ENCODE measurements at places on chromosomes 11 and 22.
A peak's percentile ranks its signal among the peaks of the same experiment; 100 is the strongest.

DNA sequence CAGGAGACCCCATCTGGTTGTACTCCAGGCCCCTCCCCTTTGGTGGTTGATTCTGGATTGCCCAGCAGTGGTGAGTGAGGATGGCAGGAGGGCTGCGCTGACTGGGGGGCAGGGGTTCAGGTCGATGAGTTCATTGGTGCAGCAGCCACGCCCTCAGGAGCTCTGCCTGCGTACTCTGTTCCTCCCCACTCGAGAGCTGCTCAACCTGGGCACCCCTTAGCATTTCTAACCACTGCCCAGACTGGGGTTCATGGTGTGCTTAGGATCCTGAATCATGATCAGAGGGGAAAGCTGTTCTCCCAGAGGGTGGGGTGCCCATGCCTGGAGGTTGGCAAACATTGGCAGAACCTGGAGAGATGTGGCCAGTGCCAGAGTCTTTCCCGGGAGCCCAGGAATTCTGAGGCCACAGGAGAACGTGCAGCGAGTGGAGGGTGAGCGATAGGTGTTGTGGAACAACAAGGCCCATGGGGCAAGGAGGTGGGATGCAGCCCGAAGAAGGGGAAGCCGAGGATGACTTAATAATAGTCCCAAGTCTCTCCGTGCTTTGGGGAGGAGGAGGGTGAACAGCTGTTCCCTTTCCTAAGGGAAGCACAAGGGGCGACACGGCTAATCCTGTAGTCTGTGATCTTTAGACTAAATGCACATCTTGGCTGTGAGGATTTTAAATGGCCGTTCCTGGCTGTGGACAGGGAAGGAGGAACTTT is 75.5 kb downstream of the SCN3B start:
- no peak for DNase-seq

DNA sequence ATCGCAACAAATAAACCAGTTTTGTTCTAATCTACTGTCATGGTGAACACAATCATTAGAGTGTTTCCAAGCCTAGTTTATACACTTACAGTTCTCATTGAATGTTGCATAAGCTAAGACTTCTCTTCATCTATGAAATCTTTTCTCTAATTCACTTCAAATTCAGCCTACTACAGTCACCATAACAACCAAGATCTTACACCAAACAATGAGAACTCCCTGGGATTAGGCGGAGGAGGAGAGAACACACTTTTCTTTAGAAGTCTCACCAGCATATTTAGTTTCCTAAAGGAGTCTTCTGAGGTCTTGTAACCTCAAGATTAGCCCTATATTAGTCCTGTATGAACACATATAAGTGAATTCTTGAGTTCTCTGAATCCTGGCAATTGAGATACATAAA is 1889.7 kb downstream of the LRRC4C start:
- DNase-seq, result no peak

- DNase-seq, result no peak
These were observed 123.8 kb downstream of the LARGE1 start for GRCh38 chr22:33796494-33796893.

DNA sequence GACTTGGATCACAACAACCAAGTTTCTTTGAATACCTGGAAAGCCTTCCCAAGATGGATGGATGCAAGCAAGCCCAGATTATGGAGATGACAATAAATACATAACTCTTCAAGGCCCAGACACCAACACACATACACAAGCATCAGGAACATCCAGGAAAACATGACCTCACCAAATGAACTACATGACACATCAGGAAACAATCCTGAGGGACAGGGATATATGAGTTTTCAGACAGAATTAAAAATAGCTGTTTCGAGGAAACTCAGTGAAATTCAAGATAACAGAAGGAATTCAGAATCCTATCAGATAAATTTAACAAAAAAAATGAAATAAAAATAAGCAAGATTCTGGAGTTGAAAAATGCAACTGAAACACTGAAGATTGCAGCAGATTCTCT is 659.4 kb downstream of the METTL15 start:
- peak; percentile 57 for DNase-seq

- DNase-seq, result no peak
These were observed 410.7 kb upstream of the API5 start for GRCh38 chr11:42901084-42901483.

GRCh38 chr11:95487391-95487790 is 256.4 kb upstream of the SESN3 start:
- DNase-seq, result no peak

- DNase-seq, result no peak
These were observed 79.2 kb downstream of the STIM1 start for GRCh38 chr11:3934658-3935057.

- DNase-seq, result no peak
These were observed 2.8 kb downstream of the PISD start for GRCh38 chr22:31659246-31659645.

DNA sequence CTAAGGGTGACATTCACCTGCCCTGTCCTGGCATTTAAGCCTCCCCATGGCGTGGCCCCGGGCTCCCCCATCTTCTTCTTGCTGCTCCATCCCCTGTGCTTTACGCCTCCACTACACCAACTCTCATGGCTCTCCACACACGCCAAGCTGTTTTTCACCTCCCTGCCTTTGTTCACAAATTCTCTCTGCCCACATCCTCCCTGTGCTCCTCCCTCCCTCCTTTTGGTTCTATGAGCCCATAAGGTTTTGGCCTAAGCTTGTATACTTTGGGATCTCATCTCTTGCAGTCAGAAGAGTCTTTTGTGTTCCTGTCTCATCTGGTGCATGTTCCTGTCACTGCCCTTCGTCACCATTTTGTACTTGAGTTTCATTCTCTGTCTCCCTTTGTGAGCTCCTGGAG is 4.6 kb upstream of the DNAL4 start:
- no peak for DNase-seq

DNA sequence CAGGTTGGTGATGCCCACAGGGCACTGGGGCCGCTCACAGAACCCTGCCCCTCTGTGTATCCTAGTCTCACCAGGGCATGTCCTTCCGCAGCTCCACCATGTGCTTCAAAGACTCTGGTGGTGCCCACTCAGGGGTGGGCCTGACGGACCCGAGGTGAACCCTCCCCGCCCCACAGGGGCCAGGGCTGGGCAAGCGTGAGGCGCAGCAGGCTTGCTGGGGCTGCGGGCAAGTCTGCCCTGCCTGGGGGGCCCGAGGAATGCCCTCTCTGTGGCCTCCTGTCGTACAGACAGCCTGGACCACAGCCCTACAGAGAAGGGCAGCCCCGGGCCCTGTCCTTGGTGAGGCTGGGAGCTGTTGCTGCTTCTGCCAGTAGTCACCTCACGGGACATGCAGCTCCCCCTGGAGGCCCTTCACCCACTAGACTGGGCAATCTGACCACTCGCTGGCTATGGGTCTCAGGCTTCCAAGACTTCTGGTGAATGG is 40.2 kb downstream of the TBX1 start:
- no peak for DNase-seq

DNA sequence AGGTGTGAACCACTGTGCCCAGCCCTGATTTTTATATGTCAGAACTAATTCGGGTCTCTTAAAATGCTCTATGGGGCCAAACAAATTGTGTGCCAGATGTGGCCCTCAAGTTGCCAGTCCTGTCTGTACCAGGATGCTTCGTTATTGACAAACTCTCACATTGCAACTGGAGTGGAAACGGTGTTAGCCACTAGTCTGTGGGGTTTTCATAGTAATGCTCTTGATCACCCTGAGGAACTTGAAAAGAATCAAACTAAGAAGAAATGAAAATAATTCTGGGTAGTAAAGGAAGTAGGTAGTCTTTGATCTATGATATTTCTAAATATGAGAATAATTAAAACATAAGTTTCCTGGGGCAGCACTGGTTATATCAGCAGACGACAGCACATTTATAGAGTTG is 67.3 kb upstream of the ADSL start:
- DNase-seq, result no peak

DNA sequence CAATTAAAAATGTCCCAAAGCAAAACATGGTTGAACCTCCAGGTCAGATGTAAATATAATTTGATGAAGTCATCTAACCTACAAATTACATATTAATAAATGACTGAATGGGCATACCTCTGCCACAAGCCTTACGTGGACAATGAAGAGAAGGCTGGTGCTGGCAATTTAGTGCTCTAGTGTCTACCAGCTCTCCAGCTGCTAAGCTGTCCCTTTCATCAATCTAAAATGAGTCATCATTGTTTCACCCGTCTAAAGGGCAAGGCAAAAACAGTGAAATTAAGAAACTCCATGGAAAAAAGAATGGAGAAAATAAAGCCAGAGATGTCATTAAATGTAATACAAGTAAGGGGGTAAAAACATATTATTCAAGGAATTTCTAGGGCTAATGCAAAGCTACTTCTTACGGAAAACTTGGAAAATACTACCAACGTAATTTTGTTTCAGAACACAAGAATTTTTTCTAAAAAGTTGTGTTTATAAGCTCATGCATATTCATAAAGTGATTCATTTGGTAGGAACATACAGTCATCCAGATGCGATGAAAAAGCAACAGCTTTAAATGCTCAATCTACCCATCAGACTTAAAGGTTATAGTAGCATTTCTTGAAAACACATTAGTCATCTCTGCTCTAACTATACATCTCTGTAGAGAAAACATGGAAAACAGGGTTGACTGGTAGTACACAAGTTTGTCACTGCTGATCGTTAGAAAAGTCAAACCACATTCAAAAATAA is 71.5 kb downstream of the SIK3 start:
- DNase-seq, result no peak

DNA sequence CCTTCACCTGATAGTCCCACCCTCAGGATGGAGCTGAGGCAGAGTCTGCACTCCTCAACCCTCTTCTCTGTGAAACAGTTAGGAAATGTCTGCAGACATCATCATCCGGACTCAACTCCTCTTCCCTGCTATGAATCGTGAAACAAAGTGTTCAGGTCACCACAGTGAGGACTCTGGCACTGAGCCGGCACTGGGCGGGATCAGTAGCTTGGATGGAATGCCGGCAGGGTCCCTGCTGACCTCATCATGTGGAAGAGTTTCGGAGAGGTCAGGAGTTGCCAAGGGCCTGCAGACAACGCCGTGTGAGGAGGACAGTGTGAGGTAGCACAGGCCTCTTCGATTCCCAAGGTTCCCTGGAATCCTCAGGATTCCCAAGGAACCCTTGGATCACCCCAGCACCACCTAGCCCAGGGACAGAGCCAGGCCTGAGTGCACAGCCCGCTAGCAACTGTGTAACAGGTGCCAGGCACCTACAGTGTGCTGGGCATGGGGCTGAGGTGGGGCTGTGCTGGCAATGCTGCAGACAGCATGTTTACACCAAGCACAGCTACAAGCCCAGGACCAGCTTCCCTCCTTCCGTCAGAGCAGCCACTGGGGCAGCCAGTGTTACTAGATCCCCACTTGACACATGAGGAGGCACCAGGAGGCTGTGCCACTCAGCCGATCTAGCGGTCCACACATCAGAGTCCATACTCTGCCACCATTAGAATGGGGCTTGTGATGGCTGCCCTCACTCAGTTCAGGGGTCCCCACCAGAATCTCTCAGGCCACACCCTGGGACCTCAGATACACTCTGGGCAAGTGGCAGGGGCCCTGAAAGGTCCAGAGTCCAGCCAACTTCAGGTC is 693 bp upstream of the LINC01488 start:
- DNase-seq, result peak; percentile 56

- DNase-seq, result no peak
These were observed 23.5 kb upstream of the LRRC10B start for GRCh38 chr11:61485080-61485479.

- no peak for DNase-seq
These were observed 17.1 kb upstream of the SYVN1 start for GRCh38 chr11:65151331-65151899.

- DNase-seq, result no peak
These were observed 53.7 kb downstream of the CDON start for GRCh38 chr11:126008956-126009355.
